ENCODE measurements at places on chromosomes 4 and X.

GRCh38 chr4:66235876-66236275 is 565.6 kb upstream of the EPHA5 start:
- DNase-seq, result no peak

- DNase-seq, result no peak
Observed at GRCh38 chr4:62320612-62321011, 1120.5 kb downstream of the ADGRL3 start.

DNA sequence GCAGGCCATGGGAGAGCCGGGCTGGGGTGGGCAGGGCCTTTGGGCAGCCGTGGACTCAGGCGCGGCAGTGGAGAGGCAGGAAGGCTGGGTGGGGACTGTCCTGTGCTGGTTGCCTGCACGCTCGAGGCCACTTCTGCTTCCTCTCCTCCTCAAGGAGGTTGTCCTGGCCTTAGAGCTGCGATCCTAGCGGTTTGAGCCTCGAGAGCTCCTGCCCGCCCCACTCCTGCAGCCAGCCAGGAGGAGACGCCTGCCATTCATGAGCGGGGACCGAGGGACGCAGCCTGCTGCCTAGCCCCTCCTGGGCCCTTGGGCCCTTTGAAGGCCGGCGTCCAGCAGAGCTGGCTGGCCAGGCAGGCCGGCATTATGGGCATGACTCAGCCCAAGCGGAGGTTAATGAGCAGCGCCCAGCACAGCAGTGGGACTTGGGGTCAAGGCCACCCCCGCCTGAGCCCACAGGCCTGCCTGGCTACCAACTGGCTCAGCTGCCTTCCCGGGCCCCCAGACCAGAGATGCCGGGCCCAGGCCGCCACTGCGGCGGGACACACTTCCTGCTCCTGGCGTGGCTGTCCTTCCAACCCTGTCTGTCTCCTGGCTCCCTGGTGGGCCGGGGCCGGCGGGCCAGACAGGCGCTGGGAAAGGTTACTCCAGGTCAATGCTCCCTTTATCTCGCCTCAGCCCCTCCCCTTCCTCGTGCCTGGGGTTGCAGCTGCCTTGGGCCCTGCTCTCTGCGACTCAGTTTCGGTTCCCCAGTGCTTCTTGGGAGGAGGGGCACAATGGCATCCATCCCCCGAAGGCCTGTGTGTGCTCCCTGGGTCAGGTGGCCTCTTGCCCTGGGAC is 1.8 kb downstream of the ABCD1 start:
- no peak for DNase-seq

GRCh38 chr4:31045724-31046318 is 325.7 kb downstream of the PCDH7 start:
- DNase-seq, result no peak

DNA sequence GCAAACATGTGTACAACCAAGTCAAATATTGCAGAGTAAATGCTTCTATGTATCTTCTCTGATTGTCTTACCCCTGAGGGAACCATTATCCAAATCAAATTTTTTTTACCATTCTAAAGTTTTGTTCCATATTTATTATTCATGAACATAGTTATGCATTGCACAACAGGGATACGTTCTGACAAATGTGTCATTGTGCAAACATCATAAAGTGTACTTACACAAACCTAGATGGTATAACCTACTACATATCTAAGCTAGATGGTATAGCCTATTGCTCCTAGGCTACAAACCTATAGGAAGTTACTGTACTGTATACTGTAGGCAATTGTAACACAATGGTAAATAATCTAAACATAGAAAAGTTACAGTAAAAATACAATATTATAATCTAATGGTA is 23.4 kb downstream of the BEX3 start:
- DNase-seq, result no peak

GRCh38 chrX:49237060-49237459 is 1.8 kb downstream of the CCDC22 start:
- no peak for DNase-seq

GRCh38 chr4:169139021-169139420 is 129.0 kb upstream of the CBR4 start:
- DNase-seq, result no peak

DNA sequence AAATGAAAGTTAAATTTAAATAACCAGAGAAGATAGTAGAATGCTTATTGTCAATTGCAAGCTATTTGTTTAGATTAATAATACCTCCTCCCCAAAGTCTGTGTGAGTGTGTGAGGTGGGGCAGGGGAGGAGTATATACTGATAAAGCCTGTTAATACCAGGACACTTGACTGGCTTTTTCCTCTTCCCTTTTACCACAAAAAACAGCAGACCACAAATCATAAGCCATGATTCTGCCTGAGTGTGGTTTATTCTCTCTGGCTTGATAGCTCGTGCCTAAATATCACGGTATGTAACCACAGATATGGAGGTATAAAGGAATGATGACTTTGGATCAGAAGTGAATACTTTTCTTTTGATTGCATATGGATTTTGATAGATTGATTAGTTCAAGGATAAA is 21.9 kb upstream of the SCRG1 start:
- no peak for DNase-seq

- no peak for DNase-seq
Observed at GRCh38 chrX:11611161-11611560, 54.6 kb downstream of the ARHGAP6 start.

- no peak for DNase-seq
Observed at GRCh38 chr4:122661176-122662160, 40.6 kb upstream of the IL21 start.

GRCh38 chr4:22515888-22516541 is at the start of gene ADGRA3:
Gene ADGRA3 (minus strand): TSS chr4:22516066. CDS start chr4:22515784, 282 bp downstream.
- DNase-seq, result no peak

- DNase-seq, result no peak
Observed at GRCh38 chr4:121397941-121398601, 17.3 kb upstream of the QRFPR start.

- DNase-seq, result no peak
Observed at GRCh38 chrX:13994104-13994503, 35.6 kb downstream of the GEMIN8 start.

DNA sequence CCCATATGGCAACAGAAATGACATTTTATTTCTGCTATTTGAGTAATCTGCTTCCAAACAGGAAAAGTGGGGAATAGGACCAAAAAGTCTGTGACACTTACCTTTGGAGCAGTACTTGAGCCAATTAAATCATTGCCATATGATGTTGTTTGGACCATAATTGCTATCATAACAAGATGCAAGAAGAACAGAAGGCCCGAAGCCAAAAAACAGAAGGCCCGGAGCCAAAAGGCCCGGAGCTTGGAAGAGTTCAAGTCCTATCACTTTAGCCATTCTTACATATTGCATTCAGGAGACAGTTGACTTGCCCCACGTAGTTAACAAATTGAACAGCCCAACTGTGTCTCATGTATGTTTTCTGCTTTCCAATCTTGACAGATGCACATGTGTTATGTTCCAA is 285.6 kb downstream of the ARHGAP24 start:
- DNase-seq, result no peak

- no peak for DNase-seq
Observed at GRCh38 chr4:95465010-95465409, 83.8 kb downstream of the UNC5C start.

GRCh38 chr4:124941267-124941666 is 228.7 kb upstream of the ANKRD50 start:
- DNase-seq, result no peak

- no peak for DNase-seq
Observed at GRCh38 chr4:170990989-170991589, 822.1 kb upstream of the GALNTL6 start.

GRCh38 chr4:161256716-161257115 is 907.1 kb downstream of the FSTL5 start:
- DNase-seq, result no peak

DNA sequence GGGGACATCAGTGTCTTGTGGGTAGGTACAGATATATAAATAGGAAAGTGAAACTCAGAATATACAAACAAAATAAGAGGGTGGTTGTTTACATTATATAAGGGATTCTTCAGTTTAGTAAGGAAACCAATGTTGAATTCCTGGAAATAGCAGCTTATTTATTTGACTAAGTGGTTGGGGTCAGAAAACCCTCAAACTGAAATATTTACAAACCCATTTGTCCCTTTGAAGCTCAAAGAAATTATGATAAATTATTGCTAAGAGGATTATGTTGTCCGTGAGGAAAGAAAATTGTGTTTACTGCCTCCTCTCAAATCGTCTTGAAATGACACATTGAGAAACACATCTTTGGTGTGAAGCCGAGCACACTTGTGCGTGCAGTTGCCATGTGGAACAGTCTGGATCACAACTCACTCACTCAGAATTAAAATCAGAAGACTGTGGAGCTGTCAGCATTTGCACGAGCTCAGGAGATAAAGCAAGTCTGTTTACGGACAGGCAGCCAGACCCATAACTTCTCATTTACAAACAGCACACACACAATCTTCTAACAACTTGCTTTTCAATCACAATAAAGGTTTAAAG is 46.8 kb upstream of the SETD7 start:
- no peak for DNase-seq

DNA sequence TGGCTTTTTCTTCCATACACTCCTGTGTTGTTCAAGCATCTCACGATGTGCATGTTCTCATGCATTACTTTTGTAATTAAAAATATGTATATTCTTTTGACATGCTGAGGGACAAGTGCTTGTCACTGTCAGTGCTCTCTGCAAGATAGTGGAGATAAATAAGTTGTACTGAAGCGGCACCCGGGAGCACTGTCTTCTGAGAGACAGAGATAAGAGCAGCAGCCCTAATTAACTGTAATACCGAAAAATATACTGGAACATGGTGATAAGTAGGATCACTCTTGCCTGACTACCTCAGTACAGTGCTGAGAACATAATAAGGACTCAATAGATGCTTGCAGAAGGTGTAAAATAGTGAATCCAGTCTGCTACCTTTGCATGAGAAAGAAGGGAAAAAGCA is 9.4 kb upstream of the GPR173 start:
- no peak for DNase-seq

Data from urinary bladder (tissue), 4 donors.